ENCODE measurements at places on chromosomes 7 and 10. TPM values are rescaled to one million over a fixed set of nuclear protein-coding genes. Genes with fewer than 3 reads are reported as not detected.

DNA sequence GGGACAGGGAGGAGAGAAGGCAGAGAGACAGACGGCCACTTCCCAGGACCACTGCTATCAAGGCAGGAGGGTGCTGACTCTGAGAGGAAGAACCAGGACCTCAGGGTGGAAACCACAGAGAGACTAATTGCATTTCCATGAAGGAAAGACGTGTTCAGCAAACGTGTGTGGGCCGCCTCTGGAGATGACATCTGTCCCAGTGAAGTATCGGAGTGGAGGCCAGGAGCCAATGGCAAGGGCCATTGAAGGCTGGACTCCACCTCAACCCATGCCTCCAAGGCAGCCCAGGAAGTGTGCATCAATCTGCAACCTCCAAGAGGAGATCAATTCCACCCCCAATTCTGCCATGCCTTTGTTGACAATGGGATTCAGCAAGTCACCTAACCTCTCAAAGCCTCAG, 229.9 kb downstream of the USP6NL start:
- no peak overlapping the region for H3K27ac ChIP-seq
- no peaks in the 10 kb centered on the region for H3K36me3 ChIP-seq
- H3K27me3 ChIP-seq: no peaks in the 10 kb centered on the region
- DNase-seq: no peak
- no peak overlapping the region for H3K4me3 ChIP-seq

DNA sequence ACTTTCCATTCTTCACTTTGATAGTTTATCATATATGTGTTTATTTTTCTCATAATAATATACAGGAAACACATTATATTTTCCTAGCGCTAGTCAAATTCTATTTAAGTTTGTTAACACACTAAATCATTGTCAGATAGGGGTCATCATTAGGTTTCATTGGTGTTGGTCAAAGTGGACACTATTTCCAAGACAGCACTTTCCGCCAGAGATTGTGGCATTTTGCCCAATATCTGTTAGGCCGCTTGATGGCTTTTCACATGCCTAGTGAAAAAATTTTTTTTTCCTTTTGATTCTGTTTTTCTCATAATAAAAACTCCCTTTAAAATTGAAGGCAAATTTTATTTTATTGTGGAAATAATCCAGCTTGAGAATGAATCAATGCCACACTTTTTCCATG, 495.4 kb upstream of the AKR1E2 start:
- no peaks in the 10 kb centered on the region for H3K36me3 ChIP-seq
- no peak overlapping the region for H3K4me3 ChIP-seq
- no peaks in the 10 kb centered on the region for H3K4me1 ChIP-seq

DNA sequence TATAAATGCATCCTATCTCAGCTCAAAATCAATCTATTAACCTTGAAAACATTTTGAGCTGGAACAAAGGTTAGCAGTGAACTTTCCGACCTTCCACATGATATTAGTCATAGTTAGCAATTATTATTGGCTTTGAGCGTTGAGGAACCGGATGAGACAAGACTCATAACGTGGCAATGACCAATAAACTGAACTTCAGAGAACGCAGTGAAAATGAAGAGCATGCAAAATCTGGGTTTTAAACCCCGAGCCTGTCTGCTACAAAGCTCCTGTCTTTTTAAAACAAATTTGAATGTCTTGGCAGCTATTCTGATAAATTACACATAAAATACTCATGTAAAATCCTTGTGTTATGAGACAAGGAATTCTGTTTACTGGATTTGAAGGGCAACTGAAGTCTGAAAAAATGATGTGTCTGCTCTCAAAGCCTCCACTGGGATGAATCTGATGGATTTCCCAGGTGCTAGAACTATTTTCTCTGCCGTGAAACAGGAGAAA, 74.7 kb upstream of the ITGB1 start:
- no peaks in the 10 kb centered on the region for H3K27me3 ChIP-seq
- no peak overlapping the region for H3K27ac ChIP-seq
- H3K36me3 ChIP-seq: no peaks in the 10 kb centered on the region
- no peaks in the 10 kb centered on the region for H3K4me1 ChIP-seq

DNA sequence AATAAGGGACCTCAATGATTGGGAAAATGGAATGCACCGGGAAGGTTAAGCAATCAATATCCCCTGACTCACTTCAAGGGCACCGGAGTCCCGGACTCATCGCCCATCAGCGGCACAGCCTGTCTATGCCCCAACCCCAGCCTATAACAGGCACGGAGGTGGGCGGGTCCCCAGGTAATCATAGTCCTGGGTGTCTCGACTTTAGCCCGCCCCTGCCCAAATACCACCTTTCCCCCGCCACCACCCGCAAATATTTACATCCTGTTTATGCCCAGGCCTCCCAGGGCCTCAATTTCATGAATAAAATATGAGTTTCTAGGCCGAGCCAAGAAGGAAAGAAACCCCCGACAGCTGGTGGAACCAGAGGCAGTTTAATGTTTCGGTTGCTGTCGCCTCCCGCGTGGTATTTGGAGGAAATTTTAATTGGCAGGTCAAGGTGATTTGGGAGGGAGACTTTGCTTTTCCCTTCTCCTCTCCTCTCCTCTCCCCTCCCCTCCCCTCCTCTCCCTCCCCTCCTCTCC, 15.6 kb upstream of the RFC2 start:
- no peak overlapping the region for H3K27ac ChIP-seq
- peak overlapping the region; percentile 70 for H3K4me3 ChIP-seq
- peak; percentile 74 for DNase-seq
- no peaks in the 10 kb centered on the region for H3K27me3 ChIP-seq
- peaks cover 79% of the 10 kb centered on the region for H3K4me1 ChIP-seq
- H3K36me3 ChIP-seq: no peaks in the 10 kb centered on the region

DNA sequence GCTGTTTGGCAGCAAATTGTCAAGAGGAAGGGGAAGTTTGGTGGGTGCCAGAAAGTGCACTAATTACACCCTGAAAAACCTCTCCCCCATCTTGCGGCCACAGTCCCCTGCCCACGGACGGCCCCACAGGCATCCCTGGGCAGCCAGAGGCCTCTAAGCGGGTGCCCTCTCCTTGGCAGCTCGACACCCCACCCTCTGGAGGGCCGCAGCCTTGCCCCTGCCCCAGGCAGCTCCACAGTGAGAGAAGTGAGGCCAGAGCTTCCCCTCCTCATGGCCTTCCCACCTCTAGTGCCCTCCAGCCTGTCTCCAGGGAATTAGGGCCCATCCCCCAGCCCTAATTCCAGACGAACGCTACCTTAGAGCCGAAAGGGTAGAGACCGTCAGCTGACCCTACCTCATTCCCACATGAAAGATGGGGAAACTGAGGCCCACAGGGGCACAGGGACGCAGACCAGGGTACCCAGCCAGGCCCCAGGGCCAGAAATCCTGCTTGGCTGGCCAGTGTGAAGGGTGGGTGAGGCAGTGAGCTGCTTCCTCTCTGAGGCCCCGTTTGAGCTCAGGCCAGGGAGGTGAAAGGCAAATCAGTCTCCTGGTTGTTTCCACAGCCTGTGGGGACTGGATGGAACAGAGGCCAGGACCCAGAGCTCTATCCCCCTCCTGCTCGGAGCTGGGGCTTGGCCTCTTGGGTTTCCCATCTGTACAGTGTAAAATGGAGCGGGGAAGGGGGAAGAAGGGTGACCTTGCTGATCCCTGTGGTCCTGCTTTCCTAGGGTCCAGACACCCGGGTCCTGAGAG, 10.0 kb downstream of the ZCCHC24 start:
- H3K27me3 ChIP-seq: no peaks in the 10 kb centered on the region
- no peaks in the 10 kb centered on the region for H3K36me3 ChIP-seq
- H3K4me1 ChIP-seq: no peaks in the 10 kb centered on the region
- no peak overlapping the region for H3K27ac ChIP-seq
- H3K4me3 ChIP-seq: no peak overlapping the region

DNA sequence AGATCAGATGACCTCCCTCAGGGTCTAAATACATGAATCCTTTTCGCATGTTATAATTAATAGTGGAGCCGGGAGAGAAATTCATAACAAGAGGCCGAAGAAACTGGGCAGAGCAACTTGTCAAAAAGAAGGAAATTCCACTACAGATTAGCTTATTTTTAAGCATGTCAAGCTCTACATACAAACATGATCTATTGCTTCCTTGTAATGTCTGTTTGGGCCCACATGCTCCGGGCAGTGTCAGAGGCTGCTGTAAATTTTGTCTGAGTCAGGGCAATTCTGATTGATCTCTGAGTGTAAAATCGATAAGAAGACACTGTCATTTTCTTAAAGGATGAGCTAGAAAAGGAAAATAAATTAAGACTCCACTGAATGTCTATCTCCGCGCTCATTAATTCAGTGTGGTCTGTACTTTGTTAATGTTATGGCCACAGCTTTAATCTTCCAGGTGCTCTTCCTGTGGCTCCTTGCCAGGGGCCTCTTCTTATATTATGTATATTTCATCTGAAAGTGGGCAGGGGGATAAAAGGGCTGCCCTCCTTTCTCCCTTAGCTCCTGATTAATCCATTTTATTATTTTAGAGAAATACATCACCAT, 194.1 kb upstream of the SP8 start:
- no peak overlapping the region for H3K4me3 ChIP-seq
- H3K4me1 ChIP-seq: no peaks in the 10 kb centered on the region
- H3K27ac ChIP-seq: no peak overlapping the region
- H3K27me3 ChIP-seq: no peaks in the 10 kb centered on the region
- H3K36me3 ChIP-seq: no peaks in the 10 kb centered on the region

GRCh38 chr7:25158966-25159365, 33.9 kb upstream of the CYCS start:
- no peak for DNase-seq
- H3K4me1 ChIP-seq: no peaks in the 10 kb centered on the region
- no peaks in the 10 kb centered on the region for H3K27me3 ChIP-seq
- no peak overlapping the region for H3K27ac ChIP-seq
- H3K36me3 ChIP-seq: no peaks in the 10 kb centered on the region

DNA sequence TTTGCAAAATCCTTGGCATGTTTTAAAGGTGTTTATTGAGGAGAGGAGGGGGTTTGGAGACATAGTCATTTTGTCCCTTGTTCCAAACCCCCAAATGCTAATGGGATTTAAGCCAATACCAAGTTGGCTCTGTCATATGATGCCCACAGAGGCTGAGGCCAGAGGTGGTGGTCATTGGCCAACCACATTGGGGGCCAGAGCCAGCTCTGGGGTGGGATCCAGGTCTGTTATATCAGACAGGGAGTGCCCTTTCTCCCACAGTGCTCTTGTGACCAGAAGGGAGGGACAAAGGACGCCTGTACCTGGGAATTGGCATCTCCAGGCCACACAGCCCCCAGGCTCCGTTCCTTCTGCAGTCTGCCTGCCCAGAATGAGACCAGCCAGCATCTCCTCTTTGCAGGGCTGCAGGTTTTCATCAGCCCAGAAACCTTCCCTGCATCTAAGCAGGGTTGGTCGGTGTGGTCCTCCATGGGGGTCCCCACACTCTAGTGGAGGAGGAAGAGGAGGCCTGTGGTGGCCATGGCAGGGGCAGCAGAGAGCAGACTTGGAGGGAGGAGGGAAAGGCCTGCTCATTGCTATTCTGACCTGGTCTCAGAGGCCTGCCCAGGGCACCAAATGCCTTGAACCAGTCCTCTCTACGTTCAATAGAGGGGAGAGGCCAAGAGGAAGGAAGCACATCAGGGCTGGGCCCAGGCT, 17.9 kb downstream of the ADCYAP1R1 start:
- no peaks in the 10 kb centered on the region for H3K4me1 ChIP-seq
- DNase-seq: no peak
- no peaks in the 10 kb centered on the region for H3K27me3 ChIP-seq
- H3K36me3 ChIP-seq: no peaks in the 10 kb centered on the region
- no peak overlapping the region for H3K4me3 ChIP-seq

DNA sequence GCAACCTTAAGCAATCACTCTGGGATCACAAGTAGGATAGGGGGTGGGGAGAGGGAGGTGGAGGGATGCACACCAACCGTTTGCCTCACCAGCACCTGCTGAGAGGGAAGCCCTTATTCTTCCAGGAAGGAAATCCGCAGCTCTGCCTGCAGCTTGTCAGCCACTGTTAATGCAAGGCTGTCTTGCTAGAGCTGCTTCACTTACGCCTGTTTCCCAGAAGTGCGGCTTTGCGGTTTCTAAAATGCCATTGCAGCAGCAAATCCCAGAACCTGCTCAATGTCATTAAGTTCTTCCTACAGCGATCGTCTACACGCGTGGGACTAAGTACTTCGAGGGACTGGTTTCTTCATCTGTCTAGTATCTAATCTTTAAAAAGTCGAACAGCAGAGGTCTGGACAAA, 191.1 kb downstream of the ZMYND11 start:
- peaks cover 4% of the 10 kb centered on the region for H3K4me1 ChIP-seq
- DNase-seq: no peak
- no peaks in the 10 kb centered on the region for H3K36me3 ChIP-seq

DNA sequence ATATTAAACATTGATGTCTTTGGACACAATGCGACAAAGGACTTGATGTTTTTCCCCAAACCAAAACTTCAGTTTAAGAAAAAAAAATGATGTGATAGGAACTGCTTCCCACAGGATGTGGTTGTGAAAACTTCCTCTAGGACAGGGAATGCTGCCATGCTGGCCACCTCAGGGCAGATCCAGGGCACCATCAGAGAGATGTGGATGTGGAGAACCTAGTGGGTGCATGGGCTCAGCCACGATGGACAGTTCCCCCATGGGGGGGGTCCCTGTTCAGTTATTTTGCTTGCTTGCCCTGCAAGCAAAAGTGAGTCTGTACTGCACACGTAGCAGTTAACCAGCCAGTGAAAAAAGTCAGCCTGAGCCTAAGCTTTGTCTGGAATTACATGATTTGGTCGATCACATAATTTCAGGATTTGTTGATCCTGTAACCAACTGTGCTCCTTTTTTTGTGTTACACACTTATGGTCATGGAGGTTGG, 36.3 kb downstream of the LAMB4 start:
- no peaks in the 10 kb centered on the region for H3K4me1 ChIP-seq
- no peak overlapping the region for H3K4me3 ChIP-seq
- no peak overlapping the region for H3K27ac ChIP-seq
- DNase-seq: no peak

DNA sequence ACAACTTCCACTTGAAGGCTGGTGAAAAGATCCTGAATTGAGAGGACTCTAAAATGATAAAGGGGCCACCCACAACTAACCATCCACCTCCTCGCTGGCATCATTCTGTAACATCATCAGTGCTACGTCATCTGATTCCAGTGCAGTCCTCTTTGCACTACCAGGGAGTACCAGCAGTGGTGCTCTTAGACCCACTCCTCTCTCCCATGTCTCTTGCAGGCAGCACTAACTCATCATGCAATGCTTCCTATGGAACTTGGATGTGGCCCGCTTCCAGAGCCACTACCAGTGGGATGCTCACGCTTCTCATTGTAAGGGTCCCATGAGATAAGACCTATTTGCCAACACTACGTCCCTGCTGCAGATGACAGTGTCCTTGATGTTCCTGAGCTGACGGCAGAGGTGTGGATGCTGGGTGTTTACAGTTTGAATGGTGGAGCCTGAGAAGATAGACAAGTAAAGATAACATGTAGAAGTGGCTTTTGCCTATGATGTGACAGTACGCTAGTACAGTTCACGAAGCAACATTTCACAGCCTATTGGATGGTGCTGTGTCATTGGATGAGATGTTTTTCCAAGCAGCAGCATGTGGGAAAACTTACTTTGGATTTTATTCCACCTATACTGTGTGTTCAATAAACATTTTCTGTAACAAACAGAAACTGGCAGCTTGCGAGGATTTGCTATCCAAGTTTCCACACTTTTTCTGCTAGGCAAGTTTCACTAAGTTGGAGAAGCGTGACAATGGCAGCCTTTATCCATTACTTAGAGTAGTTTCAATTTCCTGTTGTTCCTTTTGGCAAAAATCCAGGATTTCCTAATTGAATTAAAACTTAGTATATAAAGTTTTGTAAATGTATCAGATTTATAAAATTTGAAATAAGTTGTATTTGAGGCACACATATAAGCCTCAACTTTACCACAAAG, 35.8 kb upstream of the COBL start:
- H3K4me3 ChIP-seq: no peak overlapping the region
- H3K27ac ChIP-seq: no peak overlapping the region
- no peaks in the 10 kb centered on the region for H3K27me3 ChIP-seq
- no peaks in the 10 kb centered on the region for H3K4me1 ChIP-seq
- no peaks in the 10 kb centered on the region for H3K36me3 ChIP-seq

- no peak overlapping the region for H3K4me3 ChIP-seq
- DNase-seq: no peak
- no peaks in the 10 kb centered on the region for H3K4me1 ChIP-seq
Measured at GRCh38 chr10:132788180-132788830, 2.4 kb upstream of the NKX6-2 start.

Gene FOXI2
- not detected for total RNA-seq

Gene SMNDC1
- total RNA-seq: 37.2 TPM

Measured in GM12878 (cell line).